NCI-H446 (cell line): ENCODE measurements at places on chromosomes 1 and 21.

DNA sequence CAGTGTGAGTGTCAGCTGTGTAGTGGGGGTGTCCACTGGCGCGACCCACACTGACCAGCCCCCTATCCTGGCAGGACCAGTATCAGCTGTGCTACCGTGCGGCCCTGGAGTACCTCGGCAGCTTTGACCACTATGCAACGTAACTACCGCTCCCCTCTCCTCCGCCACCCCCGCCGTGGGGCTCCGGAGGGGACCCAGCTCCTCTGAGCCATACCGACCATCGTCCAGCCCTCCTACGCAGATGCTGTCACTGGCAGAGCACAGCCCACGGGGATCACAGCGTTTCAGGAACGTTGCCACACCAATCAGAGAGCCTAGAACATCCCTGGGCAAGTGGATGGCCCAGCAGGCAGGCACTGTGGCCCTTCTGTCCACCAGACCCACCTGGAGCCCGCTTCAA lies 28.1 kb upstream of the KDM4A start:
- DNase-seq = no peak

- DNase-seq = no peak
These were observed 411.0 kb upstream of the NEGR1 start for GRCh38 chr1:72693376-72693775.

- DNase-seq = no peak
These were observed 34.2 kb downstream of the KCNQ4 start for GRCh38 chr1:40817791-40818263.

DNA sequence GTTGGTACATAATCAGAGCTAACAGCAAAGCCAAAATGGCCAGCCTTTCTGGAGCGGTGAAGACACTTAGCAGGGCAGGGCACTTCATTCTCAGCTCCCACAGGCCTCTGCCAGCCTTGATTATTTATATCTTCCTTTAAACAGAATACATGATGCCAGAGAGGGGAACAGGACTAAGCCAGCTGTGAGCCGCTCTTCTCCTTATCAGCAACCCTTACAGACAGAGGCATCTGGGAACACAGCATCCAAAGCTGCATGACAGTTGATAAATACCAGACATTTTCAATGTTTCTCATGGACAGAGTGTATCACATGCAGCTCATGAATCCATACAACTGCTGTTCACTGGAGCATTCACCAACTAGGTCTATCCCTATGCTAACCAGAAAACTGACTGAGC lies 29.1 kb downstream of the DNAJC11 start:
- no peak for DNase-seq

GRCh38 chr1:36486439-36487335 lies 4.0 kb upstream of the CSF3R start:
- no peak for DNase-seq

GRCh38 chr1:18037651-18038050 lies 69.9 kb upstream of the IGSF21 start:
- no peak for DNase-seq

GRCh38 chr1:1402072-1402900 lies 3.2 kb upstream of the CCNL2 start:
- peak; percentile 59 for DNase-seq

- DNase-seq = no peak
These were observed 63.9 kb downstream of the CAPN2 start for GRCh38 chr1:223776075-223776814.

DNA sequence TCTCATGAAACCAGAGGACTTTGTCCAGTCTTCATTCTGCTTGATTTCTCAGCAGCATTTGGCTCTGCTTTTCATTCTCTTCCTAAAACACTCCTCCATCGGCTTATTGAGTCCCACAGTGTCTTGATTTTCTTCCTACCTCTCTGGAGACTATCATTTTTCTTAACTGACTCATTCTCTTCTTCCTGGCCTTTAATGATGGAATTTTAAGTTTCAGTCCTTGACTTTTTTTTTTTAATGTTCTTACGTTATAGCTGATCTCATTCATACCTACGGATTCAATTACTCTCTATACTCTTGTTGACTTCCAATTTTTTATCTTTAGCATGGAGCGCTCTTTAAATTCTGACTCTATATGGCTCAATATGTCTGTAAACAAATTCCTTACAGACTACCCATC lies 111.1 kb downstream of the NEK7 start:
- no peak for DNase-seq

DNA sequence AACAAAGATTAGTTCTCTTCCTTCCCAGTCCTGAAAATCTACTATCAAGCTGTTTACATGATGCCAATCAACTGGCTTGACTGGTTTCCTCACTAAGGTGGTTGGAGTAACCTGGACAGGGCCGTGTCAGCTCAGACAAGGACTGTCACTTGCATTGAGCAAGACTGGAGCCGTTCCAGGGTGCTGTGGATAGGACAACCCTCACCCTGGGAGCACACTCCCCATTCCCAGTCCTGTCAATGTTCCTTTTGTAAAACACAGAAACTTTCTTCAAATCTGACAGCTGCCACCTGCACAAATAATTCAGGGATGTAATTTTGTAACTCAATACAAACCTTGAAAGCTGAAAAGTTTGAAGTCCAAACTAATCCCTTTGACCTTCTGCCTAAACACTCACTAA lies 31.4 kb downstream of the PLPP3 start:
- no peak for DNase-seq

GRCh38 chr1:225514671-225515081 lies 86.8 kb upstream of the LBR start:
- no peak for DNase-seq

GRCh38 chr1:30189818-30190500 lies 533.4 kb downstream of the MATN1 start:
- DNase-seq = no peak

GRCh38 chr1:98792123-98792522 lies 130.6 kb downstream of the SNX7 start:
- DNase-seq = no peak

DNA sequence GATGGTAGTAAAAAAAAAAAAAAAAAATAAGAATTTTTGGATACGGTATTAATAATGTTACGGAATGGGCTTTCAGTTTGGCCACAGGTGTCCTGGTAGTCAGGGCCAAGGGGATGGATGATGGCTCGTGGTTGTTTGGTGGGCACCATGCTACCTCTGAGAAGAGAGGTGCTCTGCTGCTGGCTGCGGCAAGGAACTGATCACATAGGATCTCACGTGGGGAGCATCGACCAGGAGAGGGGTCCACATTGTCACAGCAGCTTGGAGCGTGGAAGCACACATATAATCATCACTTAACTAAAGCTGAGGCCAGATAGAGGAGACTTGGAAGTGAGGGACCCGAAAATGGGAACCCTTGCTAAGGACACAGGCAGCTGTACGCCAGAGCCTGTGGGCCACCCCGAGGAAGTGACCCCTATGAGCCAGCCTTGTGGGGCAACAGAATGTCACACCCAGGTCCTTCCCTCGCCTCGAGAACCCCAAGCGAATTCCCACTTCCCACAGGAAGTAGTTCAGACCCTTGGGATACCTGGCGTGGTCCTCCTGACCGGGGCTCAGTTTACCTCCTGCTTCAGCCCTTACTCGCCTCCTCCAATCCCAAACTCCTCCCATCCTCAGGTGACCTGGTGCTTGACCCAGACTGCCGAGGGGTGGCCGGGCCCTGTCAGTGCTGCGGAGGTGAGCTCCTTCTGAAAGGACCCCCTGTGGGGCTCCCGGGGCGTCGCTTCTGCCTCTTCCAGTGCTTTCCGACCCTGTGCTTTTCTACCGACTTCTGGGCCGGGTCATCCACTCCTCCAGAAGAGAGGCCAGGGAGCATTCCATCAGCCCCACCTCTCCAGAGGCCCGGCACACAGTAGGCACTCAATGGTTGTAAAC lies 222.0 kb downstream of the CAMTA1 start:
- no peak for DNase-seq

DNA sequence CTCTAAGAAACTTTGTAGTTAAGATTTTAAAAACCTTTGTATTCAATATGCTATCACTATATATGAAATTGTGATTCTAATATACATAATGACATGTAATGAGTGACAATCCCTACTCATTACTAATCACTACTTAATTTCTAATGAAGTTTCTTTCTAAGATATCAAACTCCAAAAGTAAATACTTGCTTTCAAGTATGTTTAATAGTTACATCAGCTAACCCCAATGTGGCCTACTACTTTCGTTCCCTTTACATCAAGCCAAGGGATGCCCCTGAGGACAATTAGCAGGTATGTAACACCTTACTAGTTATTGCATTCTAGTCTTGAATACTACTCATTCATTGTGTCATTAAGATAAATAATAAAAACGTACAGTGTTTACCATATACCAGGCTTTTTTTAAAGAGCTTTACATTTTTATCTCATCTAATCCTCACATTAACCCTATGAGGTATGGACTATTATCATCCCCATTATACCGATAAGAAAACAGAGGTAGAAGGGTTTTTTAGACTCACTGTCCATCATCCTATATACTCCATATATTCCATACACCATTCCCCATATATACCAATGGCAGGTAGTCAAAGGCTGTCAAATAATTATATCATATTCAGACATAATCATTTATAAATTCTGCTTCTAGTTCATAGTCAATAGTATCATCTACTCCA lies 4.2 kb downstream of the PPP1R15B start:
- DNase-seq = no peak

DNA sequence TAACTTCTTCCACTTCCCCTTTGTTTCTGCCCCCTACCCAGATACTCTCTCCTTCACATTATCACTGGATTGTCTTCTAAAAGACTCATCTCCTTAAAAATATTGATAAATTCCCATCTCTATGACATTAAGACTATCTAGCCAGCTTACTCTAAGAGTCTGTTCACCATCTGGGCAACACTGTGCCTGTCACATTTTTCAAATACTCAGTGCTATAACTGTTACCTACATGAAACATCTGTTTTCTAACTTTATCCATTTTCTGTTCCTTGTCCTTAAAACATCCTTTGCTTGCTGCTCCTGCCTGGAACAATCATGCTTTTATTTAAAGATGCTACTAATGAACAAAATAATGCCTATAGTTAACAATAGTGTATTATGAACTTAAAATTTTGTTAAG lies 81.4 kb downstream of the NCAM2 start:
- DNase-seq = no peak

- DNase-seq = no peak
These were observed 14.0 kb upstream of the CD247 start for GRCh38 chr1:167532375-167532774.

- no peak for DNase-seq
These were observed 115.6 kb upstream of the ADAMTS5 start for GRCh38 chr21:27082431-27083010.

DNA sequence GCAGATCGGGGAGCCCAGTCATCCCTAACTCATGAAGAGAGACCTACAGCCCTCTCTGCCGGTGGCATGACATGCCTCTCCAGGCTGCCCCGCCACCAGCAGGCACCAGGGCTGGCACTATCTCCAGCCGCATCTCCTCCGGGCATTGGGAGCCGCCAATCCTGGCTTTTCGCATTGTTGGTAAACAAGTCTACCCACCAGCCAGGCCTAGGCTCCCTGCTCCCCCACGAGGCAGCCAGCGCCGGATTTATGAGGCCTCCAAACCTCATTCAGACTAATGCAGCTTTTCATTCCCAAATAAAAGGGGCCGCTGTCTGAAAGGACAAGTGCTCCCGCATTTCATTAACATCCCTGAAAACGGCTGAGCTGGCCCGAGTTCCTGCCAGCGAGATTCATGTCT lies 3.4 kb upstream of the GRIK3 start:
- peak; percentile 51 for DNase-seq

DNA sequence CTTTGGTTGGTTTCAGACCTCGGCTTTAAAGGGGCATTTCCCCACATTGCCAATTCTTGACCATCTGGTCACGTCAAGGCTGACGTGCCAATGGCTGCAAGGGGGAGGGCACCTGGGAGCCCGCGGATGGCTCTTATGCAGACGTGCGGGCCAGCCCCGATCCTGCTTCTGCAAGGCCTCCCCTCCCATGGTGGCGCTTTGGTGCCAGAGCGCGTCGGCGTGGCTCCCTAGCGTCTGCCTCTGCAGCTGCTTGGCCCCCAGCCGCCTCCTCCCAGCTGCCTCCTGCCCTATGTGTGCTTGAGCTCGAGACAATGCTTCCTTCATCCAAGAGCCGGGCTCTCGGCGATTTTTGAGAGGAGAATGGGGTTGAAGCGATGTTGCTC lies 29.1 kb downstream of the SKI start:
- no peak for DNase-seq

DNA sequence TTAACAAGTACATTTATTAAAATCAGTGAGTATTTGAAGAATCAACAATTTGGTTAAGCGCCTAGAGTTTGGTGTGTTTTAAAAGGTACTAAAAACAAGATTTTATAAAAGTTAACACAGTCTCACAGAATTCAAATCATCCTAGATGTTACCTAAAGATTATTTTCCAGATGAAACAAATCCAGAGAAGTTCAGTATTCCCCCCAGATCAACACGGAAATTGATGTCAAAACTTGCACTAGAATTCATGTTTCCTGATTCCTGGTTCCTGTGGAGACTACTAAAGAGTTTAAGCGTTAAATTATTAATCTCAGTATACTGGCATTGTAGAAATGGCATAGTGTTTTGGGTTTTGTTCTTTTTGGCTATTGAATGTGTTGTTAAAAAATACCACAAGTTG lies 1.4 kb downstream of the PTBP2 start:
- DNase-seq = no peak

DNA sequence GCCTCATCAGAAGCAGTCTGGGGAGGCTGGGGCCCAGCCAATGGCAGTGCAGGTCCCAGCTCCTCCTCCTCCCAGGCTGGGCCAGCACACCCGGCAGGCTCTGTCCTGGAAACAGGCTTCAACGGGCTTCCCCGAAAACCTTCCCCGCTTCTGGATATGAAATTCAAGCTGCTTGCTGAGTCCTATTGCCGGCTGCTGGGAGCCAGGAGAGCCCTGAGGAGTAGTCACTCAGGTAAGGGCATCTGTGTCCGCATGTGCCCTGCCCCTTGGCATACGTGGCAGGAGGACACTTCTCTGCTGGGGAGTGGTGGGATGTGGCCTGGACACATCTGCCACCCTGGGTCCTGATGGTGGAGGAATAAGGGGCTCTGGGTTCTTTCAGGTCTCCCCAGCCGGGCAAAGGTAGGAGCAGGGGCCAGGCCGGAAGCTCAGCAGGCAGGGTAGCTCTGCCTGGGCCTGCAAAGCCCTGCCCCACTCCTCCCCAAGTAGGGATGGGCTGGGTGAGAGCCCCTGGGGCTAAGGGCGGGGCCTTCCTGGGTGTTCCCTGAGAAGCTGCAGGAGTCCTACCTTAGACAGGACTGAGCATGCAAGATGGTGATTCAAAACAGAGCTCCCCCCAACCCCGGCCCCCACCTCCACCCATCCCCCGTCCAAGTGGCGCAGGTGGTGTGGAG lies at the start of gene GJB5:
GJB5 (plus strand) TSS at position 84 of the 674 bp plus-strand sequence. CDS start 2,284 bp downstream, outside the sequence.
- DNase-seq = no peak

GRCh38 chr1:203177470-203178039 lies 1.9 kb upstream of the MYBPH start:
- DNase-seq = no peak

DNA sequence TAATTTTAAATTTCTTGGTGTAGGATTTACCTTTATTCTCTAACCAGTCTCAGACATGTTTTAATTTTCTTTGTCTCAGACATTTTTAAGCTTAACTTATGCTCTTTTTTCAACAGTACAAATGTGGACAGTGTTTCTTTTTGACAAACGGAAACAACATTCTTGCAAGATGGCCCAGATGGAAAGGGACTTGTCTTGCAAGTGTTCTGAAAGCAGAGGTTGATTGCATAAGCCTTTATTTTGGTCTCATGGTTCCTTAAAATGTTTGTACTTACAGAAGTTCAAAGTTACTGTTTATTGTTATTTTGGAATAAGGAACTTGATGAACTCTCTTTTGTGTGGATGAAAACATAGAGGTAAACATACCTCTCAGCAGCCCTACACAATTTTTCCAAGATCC lies 22.9 kb downstream of the SMAP2 start:
- DNase-seq = no peak

GRCh38 chr1:3155926-3156220 lies 86.9 kb downstream of the PRDM16 start:
- no peak for DNase-seq
